ENCODE measurements at places on chromosomes 4 and X. TPM values are rescaled to one million over a fixed set of nuclear protein-coding genes. Genes with fewer than 3 reads are reported as not detected.

The ETDB gene
- not detected for total RNA-seq

The DACH2 gene
- 0.51 TPM for total RNA-seq

The PDZD4 gene
- 0.26 TPM for total RNA-seq

The KIAA1210 gene
- total RNA-seq = not detected

The SHROOM2 gene
- under 0.01 TPM for total RNA-seq

The PNMA5 gene
- not detected for total RNA-seq

All from fibroblast of lung (primary cell).